Activated CD4-positive, alpha-beta memory T cell treated with anti-CD3 and anti-CD28 coated beads for 36 hours (primary cell): ENCODE measurements at places on chromosomes 4 and X.

DNA sequence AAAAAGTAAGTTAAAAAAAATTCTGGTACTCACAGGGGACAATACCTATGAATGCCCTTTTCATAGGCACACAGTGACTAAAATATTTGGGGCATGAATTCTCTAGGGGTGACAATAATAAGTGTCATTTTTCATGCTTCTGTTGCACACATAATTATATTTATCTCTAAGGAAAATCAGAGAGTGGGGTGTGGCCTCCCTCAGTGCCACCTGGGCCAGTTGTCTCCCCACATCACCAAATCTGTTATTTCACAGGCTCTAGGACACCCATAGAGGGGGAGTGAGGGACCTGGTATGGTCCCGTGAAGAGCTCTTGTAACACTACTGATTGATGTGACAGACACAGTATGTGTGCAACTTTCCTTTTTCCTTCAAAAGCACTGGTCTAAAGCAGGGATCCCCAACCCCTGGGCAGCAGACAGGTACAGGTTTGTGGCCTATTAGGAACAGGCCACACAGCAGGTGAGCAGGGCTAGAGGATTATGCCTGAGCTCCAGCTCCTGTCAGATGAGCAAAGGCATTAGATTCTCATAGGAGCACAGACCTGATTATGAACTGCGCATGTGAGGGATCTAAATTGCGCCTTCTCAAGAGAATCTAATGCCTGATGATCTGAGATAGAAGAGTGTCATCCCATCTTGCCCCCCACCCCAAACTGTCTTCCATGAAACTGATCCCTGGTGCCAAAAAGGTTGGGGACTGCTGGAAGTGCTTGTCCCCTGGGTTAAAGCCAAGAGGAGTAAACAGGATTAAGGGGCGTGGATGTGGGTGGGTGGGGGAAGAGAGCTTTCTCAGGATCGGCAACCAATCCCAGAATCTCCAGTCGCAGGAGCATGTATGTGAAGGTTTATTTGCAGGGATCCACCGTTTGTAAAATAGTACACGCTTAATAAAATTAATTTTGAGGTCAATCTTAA lies 856 bp downstream of the SLC9B1 start:
- DNase-seq: no peak

DNA sequence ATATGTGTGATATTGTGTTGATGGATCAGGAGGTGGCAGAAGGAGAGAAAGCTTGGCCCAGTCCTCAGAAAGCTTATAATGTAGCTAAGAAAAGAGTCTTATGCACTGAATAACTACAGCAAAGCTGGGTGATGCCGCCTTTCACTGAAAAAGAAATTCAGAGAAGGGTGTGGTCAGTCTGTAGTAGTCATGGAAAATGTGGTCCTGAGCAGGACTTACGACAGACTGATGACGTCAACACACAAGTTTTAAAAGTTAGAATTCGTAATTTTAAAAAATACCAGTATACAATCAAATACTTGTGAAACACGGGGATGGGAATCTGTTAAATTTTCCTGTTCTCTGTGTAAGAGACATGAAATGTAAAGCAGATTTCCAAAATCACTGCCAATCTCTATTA lies 87.0 kb upstream of the RAPGEF2 start:
- no peak for DNase-seq

DNA sequence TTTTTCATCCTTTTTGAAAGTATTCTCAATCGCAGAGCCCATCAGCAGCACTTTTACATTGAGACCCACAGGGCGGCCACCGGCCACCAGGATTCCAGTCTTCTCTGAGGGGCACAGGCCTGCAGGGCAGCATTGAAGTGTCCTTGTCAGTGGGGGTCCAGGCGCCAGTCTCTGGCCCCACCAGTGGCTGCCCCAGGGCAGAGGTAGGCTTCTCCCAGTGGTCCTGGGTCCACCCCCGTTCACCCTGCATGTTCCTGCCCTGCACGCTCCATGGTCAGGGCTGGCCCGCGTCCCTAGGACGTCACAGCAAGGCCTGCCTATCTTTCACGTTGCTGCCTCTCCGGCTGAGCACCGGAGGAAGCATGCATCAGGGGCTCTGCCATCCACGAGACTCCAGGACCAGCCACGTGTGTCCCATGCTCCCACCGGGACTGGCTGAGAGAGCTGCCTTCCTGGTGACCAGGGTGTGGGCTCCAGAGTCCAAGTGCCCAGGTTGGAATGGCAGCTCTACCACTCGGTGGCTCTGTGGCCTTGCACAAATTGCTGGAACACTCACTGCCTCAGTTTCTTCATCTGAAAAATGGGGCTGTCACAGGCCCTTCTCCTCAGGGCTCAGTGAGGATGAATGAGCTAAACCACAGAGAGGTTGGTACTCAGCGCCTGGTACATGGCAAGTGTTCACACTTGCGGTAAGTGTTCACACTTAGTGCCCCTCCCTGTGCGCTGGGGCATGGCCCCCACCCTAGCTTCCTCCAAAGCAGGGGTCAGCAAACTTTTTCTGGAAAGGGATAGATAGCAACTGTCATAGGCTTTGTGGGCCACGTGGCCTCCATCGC lies 30.7 kb upstream of the JAKMIP1 start:
- DNase-seq: no peak

GRCh38 chr4:85986266-85986665 lies 373.6 kb downstream of the MAPK10 start:
- DNase-seq: no peak

DNA sequence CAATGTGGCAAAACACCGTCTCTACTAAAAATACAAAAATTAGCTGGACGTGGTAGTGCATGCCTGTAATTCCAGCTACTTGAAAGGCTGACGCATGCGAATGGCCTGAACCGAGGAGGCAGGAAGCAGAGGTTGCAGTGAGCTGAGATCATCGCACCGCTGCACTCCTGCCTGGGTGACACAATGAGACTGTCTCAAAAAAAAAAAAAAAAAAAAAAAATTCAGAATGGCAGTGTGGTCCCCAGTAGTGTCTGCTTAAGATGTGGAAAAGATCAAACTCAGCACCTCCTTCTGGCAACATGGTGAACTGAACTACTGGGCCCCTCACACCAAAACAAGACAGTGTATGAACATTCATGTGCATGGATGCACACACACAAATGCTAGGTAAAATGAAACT lies 32.2 kb downstream of the SMS start:
- peak; percentile 64 for DNase-seq

DNA sequence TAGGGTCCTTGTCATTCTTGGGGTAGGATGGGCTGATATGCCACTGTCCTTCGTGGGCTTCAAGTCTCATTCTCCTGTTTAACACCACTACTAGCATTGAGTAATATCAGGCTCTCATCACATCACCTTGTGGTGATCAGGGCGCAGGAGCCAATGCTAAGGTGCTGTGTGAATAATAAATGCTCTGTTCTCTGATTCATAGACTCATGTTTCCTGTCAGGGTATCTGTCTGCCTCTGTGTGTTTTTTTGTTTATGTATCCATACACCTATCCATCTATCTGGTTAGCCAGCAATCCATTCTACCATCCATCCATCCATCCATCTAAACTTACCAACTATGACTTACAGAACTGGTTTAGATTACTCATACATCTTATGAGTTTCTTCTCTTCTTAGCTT lies 525.1 kb upstream of the ATOH1 start:
- no peak for DNase-seq

GRCh38 chrX:130975947-130976346 lies 72.9 kb upstream of the ENOX2 start:
- DNase-seq: peak; percentile 27

DNA sequence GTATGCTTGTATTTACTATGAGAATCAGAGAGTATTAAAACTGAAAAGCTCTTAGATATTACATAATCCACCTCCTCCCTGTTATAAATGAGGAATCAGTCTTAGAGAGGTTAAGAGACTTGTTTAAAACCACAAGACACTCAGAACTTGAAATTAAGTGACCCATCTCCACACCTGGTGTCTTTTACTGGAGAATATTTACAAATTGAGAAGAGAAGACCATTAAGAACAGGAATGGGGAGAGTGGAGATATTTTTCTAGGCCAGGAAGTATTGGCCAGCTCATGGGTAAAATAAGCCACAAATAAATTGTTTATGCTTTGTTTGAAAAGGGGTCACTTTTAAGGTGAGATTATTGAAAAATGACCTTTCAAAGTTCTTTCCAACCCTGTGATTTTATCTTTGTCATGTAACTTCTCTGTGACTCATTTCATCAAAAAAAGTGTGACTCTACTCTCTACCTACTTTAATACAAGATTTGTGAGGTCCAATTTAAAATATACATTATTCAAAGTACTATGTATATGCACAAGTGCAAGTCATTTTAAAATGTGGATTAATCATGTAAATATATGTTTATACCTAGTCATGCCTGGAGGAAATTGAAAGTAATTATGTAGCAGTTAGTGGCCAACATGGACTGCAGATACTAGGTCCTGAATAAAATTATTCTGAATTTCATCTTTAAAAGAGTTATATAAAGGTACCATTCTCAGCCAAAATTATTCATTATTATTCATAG lies 15.9 kb upstream of the COX7B2 start:
- no peak for DNase-seq

- DNase-seq: no peak
Observed at GRCh38 chr4:120995266-120996010, 72.9 kb upstream of the PRDM5 start.

- no peak for DNase-seq
Observed at GRCh38 chrX:15500497-15500966, at the start of gene BMX. Gene BMX (plus strand): TSS chrX:15500807. CDS start chrX:15508354, 7,547 bp downstream.

- peak; percentile 72 for DNase-seq
Observed at GRCh38 chr4:26179316-26179760, 141.5 kb upstream of the RBPJ start.

DNA sequence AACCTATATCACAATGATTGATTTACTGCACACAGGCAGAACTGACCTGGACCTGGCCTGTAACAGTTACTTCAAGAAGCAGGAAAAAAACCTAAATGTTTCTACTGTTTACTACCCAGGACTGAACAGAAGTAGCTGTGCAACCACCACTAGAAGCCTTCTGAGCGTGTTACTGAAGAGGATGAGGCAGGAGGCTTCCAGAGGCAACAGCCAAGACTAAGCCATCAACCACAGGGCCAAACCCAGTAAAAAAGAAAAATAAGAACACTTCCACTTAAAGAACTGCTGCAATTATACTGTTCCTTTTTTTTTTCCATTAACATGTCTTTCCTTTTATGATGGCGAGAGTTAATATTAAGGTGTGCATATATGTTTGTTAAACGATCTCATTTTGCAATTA lies 29.4 kb upstream of the TTC29 start:
- no peak for DNase-seq

GRCh38 chr4:152143806-152144205 lies 383.0 kb upstream of the GATB start:
- DNase-seq: no peak

DNA sequence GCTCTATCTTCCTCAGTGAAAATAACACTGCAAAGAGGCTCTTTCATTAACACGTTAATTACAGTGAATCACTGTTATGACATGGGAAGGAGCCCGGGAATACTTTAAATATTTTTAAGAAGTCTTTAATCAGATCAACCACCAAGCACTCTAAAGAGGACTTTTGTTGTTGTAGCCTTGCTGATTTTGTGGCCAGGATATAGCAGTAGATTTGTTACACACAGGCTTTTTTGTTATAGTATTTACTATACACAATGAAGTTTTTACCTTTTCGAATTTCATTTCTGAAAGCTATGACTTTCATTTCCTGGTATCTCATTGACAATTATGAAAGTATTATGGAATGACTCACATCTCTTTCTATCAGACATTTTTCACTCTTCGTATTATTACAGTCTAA lies 20.3 kb downstream of the FGF13 start:
- DNase-seq: no peak

- DNase-seq: no peak
Observed at GRCh38 chr4:19256823-19257222, 994.9 kb upstream of the SLIT2 start.

GRCh38 chr4:48588230-48589097 lies 98.4 kb downstream of the ZAR1 start:
- DNase-seq: no peak

- no peak for DNase-seq
Observed at GRCh38 chrX:110415440-110416170, 57.0 kb downstream of the RTL9 start.

- no peak for DNase-seq
Observed at GRCh38 chr4:23855912-23856605, 33.8 kb downstream of the PPARGC1A start.

- no peak for DNase-seq
Observed at GRCh38 chrX:68083510-68083909, 349.8 kb downstream of the OPHN1 start.

DNA sequence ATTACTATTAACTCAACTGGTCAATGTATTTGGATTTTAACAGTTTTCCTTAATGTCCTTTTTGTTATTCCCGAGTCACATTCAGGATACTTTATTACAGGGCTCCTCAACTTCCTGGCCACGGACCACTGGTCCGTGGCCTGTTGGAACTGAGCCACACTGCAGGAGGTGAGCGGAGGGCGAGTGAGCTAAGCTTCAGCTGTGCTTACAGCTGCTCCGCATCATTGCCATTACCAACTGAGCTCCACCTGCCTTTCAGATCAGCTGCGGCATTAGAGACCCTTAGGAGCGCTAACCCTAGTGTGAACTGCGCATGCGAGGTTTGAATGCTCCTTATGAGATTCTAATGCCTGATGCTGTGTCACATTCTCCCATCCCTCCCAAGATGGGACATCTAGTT lies 591.7 kb downstream of the CCSER1 start:
- DNase-seq: no peak

DNA sequence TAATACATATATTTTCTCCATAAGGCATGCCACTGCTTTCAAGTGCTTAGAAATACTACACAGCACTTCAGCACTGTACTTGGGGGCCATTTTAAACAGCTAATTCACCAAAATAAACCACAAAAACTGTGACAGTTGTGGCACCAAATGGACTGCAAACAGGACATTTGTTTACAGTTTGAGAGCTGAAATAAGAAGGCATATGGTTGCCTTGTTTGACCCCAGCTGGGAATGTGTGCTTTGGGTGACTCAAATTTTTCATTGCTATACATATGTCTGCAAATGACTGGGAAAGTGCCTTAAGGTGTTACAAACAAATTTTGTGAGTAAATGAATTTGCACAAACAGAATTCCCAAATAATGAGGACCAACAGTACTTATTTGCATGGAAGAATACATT lies 124.2 kb downstream of the BANK1 start:
- no peak for DNase-seq

DNA sequence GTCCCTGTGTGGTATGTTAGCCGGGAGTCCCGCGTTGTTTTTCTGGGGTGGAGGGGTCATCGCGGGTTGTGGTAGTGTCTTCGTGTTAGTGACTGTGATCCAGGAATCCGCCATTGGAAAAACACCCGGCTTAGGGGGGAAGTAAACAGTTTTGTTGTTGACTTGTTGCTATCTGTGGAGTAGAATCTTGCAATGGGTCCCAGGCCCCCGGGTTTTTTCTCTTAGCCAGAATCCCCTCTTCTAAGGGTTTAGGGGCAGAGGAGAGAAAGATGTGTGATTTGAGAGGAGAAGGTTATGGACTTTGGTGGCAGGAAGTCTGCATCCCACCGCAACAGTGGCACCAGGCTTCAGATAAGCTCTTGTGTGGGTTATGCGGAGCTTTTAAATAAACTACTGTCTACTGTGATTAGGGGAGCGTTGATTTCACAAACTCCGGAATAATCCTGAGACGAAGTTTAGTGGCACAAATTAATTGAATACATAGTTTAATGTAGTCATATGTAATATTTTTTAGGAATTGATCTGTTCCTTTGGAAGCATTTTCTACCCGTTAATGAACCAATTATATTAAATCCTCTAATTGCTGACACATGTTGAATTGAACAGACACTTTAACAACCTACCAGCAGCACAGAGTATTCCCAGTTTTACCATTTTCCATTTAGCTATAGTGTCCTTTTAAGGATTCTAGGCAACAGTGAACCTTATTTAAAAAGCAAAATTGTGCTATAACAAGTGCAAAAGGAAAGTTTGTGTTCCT lies 1.4 kb downstream of the DDX3X start:
- DNase-seq: peak; percentile 27
